ENCODE measurements at places on chromosomes 3 and 15.

- no peak for DNase-seq
Measured at GRCh38 chr3:104909198-104909597, 457.5 kb upstream of the ALCAM start.

GRCh38 chr3:145906755-145907154 is 254.2 kb downstream of the PLOD2 start:
- no peak for DNase-seq

GRCh38 chr3:80192936-80193335 is 425.1 kb upstream of the ROBO1 start:
- no peak for DNase-seq

- DNase-seq = peak; percentile 47
Measured at GRCh38 chr15:25905140-25905539, 42.0 kb upstream of the ATP10A start.

GRCh38 chr3:124320976-124321375 is 329.1 kb upstream of the ROPN1 start:
- no peak for DNase-seq

GRCh38 chr15:78056714-78057269 is 20.7 kb downstream of the TBC1D2B start:
- DNase-seq = no peak

GRCh38 chr3:130711565-130712324 is 34.9 kb downstream of the PIK3R4 start:
- DNase-seq = no peak

DNA sequence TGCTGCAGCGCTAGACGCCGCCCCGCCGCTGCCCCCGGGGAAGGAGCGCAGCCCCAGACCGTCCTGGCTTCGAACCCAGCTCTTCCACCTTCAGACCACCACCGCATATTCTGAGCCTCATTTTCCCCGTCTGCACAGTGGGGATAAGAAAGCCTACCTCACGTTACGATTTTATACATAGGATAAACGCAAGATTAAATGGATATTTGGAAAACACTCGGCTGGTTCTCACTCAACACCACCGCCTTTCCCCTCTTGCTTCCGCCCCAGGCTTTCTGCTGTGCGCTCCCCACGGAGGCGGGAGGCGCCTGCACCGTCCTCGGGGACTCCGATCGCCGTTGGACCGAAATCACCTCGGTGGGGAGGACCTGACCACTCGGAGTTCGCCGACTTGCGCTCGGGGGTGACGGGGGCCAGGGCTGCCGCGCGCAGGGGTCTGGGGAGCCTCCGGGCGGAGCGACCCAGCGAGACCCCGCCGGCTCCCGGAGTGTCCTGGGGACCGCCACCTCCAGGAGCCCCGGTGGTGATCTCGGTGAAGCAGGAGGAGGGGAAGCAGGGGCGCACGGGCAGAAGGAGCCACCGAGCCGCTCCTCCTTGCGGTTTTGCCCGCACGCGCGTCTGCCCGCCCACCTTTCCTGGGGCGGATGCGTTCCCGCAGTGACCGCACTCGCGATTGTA is 4.0 kb downstream of the FBXL22 start:
- peak; percentile 62 for DNase-seq

GRCh38 chr3:140599009-140599408 is 78.9 kb upstream of the TRIM42 start:
- DNase-seq = no peak

GRCh38 chr3:158434412-158435038 is 136.5 kb upstream of the MLF1 start:
- DNase-seq = peak; percentile 39

DNA sequence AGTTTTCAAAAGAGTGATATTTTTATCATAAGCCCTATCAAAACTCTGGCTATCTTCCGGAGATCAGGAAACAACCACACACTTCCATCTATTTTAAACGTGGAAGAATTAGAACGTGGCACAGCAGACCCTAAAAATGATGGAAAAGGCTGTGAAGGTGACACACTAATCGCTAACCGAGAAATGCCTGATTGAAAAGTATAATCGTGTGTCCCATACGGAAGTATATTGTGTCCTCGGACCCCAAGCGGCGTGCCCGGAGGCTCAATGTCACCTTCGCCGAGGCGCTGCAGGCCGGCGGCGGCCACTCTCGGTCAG is 642 bp downstream of the COX5A start:
- DNase-seq = no peak

DNA sequence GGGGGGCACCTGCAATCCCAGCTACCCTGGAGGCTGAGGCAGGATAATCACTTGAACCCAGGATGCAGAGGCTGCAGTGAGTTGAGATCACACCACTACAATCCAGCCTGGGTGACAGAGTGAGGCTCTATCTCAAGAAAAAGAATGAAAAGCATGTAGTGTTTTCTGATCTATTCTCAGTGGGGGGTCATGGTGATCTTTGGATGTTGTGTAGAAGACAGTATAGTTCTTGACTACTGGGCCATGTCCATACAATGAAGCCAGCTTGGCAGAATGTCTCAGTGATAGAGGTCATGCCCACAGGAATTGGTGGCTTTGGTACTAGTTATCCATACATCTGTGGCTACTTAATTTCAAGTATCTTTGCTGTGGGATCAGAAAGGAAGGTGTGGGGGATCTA is 26.8 kb upstream of the NANOGP8 start:
- DNase-seq = no peak

GRCh38 chr3:118955914-118956556 is 78.6 kb downstream of the IGSF11 start:
- DNase-seq = no peak

- no peak for DNase-seq
Measured at GRCh38 chr3:175518459-175518858, 659.3 kb downstream of the NAALADL2 start.

DNA sequence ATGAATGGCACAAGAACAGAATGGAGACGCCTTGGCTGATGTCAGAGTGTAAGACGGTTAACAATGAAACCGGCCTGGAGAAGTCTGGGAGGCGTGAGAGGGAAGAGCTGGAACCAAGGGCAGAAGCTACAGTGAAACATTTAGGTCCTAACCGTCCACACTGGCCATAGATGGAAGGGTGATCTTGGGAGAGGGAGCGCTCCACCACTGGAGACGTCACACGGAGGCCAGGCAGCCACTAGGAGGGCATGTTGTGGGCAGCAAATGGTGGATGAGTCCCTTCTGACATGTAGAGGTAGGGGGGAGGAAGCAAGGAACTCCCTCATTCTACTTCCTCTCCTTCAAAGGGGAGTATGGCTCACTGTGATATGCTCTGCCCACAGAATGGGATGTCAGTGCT is 23.8 kb downstream of the FEM1B start:
- DNase-seq = no peak

GRCh38 chr3:134325706-134326105 is 48.5 kb downstream of the AMOTL2 start:
- no peak for DNase-seq

DNA sequence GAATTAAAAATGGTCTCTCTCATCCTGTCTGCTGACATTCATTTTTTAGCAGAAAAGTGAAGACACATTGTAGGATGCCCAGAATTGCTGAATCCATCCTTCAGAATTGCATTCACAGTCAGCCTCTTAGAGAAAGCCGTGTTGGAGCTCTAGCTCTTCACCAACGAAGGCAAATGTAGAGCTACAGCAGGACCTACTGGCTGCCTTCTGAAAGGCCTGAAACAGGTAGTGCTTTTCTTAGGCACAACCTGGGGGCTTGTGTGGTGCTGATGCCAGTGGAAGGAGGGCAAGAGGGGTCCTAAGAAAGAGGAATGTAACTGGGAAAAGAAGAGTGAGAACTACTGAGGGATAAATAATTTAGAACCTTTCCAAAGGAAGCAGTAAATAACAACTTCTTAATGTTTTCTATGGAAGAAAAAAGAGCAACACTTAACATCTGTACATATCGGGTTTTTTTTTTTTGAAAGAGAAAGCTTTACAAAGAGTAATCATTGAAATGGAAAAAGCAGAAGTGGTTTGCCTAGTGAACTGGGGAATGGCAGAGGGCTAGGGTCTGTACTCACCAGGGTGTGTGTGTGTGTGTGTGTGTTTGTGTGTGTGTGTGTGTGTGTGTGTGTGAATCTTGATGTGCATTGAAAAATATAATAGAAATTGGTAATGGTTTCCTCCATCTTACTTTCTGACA is 297.8 kb downstream of the SATB1 start:
- DNase-seq = no peak

DNA sequence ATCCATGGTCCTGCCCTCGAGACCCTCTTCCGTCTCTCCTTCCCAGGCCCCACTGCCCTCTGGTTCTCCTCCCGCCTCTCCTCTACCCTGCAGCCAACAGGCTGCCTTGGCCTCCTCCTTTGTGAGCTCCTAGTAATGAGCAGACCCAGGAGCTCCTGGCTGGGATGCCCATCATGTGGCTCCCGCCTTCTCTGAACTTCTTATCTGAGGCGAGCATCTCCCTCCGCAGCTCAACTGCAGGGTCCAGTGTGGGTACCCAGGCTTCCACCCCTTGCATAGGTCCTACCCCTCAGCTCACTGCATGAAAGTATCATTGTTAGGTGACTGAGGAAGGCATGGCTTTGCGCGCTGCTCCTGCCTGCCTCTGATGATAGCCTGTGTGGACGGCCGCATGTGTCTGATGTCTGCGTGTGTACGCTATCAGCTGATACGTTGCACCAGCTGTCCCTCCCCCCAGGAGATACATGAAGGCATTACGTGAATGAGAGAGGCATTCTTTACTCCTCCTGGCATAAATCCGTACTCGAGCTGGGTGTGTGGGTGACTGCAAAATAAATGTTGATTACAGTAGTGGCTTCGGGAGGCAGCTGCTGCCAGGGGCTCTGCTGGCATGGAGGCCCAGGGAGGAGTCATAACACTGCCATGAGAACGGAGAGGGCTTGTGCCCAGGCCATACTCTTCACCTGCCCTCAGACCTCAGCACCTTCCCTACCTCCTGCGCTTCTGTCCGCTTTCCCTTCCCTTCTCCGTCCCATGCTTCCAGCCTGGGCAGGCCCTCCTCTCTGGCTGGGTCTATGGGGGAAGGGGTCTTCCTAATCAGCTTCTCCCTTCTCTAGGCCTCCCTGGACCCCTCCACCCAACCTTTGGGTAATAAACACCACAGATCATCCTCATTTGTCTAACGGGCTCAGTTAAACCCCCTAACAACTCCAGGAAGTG is 48.8 kb downstream of the ZNF710 start:
- DNase-seq = no peak

GRCh38 chr15:75693501-75694240 is 19.0 kb downstream of the CSPG4 start:
- DNase-seq = no peak

- no peak for DNase-seq
Measured at GRCh38 chr15:40691737-40692136, 3.2 kb upstream of the RAD51 start.

DNA sequence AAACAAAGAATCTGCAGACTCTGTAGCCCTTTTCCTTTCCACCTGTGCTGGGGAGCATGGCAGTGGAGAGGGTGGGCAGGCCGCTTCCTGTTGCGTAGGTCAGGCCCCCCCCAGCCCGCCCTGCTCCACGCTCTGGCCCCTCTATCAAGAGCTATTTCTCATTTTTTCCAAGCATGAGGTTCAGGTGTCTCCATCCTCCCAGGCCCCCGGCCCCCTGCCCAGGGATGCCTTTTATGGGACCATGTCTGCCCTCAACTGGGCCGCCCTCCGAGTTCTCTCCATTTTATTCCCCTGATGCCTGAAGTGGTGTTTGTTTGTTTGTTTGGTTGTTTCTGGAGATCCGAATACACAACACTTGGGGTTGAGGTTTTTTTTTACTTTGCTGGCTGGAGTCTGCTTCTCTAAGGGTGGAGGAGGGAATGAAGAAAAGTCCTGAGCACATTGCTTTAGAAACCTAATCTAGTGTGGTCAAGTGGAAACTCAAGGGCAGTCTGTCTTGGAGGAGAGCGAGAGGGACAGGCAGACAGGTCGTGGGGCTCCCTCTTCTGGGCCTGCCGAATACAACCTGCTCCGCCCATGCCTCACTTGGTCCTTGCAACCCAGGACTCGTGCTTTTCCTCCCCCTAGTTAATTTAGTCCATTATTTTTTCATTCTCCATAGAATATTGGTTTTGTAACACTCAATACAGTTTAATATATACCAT is 176.5 kb upstream of the LYSMD4 start:
- DNase-seq = no peak

- DNase-seq = peak; percentile 10
Measured at GRCh38 chr3:129605922-129606635, 397 bp downstream of the PLXND1 start.

DNA sequence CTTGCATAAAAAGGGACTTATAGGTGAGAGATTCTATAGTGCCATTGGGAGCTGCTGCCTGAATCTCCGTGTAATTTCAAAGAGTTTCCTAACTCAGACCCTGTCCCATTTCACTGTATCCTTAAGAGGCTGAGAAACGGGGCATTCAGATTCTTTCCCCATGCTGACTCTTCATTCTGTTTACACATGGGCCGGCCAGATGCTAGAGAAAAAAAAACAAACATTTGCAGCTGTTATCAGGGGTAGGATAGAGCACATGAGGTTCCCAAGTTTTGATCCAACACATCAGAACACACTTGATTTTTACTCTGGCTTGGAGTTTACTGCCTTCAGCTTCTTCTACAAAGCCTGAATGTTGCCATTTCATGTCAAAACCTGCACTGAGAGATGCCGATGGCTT is 215.9 kb upstream of the TPRG1 start:
- DNase-seq = no peak

DNA sequence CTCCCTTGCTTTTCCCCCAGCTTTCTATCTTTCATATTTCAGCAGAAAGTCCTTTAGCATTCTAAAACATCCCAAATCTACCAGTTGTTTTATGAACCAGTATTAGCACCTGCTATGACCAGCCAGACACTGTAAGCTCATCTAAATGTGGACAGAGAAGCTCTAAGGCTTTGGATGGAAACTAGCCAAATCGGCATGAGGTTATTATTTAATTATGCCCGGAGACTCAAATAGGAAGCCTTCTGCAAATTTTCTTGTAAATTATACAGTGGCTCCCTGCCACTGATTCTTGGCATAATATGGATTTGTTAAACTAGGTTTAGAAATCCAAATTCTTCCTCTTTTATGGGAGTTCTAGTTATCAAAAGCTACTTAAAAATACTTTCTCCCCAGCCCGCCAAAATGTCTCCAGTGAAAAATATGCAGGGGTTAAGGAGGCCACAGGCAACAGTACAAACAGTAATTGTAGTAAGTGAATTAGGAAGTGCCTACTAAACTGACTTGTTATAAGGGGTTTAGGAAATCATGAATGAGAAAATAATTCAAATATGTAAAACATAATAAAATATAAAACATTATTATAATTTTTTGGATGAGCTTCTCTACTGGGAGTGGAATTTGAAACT is 15.4 kb downstream of the MYH15 start:
- no peak for DNase-seq

GRCh38 chr3:51970606-51971300 is 3.1 kb downstream of the ABHD14B start:
- no peak for DNase-seq

DNA sequence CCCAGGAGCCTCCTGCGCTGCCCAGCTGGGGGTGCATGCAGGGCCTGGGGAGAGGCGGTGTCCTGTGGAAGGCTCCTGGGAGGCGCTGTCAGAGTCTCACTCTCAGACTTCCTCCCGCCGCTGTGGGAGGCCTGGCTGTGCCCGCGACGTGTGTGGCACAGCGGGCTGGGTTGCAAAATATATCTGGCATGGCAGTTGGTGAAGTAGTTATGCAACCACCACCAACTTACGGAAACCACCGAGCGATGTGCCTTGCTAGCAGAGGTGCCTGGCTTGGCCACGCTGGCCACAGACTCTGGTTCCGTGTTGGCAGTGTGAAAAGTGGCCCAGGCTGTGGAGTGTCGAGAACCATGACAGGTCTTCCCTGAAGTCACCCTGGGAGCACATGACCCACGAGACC is 30.6 kb upstream of the GATA2 start:
- no peak for DNase-seq
